ENCODE measurements at places on chromosomes 5 and 9.

DNA sequence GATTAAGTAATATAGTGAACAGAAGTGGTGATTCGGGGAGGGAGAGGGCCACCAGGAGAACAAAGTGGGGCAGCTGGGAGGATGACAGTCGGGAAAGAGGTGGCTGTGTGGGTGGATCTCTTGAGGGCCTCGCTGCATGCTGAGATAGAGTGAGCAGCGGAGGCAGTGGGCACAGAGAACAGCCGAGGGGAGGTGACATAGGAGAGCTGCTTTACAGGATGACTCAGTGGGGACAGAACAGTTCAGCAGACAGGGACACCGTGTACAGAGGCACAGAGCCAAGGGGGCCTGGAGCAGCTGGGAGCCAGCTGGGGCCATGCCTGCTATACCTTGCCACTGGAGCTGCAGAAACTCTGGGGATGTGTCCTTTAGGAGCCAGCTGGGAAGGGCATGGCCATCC, 273.9 kb downstream of the GADD45G start:
- DNase-seq = no peak

DNA sequence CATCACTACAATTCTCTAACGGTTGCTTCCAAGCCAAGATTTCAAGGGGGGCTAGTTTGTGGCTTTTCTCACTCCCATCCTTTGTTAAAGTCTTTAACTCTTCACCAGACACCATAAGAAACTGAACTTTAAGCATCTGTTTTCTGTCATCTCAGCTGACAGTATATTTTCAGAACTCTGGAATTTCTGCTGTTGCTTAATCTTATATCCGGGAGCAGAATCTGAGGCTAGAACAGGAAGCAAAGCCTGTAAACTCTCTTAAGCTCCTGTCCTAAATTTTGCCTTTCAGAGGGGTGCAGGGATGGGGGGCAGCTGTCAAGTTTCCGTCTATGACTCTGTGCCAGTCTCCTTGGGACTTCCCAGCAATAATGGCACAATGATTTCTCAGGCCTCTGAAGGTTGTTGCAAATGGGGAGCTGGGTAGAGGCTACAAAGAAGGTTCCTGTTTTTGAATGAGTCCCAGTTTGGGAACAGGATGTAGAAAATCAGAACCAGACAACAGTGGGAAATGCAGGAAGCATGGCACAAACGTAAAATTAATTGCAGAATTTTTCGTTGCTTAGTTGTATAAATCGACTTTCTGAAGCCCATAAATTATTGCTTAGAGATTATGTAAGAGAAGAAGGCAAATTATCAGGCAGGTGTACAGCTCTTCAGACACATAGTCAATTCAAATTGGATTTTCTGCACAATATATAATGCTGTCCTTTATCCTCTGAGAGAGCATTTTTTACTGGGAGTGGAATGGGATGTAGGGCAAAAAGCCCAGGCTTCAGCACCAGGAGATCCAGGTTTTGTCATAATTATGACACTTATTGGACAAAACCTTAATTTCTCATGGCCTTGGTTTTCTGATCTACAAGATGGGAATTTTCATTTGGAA, 430.9 kb downstream of the DMAC1 start:
- no peak for DNase-seq

DNA sequence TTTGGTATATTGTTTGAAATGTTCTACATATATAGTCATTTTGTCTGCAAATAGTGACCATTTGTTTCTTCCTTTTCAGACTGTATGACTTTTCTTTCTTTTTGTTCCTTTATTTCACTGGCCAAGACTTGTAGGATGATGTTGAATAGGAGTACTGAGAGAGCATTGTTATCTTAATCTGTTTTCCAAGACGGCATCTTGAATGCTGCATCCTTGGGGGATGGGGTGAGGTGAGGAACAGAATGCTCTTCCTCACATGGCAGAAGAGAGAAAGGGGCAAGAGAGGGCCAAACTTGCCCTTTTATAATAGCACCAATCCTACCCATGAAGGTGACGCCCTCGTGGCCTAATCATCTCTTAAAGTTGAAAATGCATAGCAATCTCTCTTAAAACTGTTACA, 3.7 kb upstream of the ZNF510 start:
- DNase-seq = no peak

DNA sequence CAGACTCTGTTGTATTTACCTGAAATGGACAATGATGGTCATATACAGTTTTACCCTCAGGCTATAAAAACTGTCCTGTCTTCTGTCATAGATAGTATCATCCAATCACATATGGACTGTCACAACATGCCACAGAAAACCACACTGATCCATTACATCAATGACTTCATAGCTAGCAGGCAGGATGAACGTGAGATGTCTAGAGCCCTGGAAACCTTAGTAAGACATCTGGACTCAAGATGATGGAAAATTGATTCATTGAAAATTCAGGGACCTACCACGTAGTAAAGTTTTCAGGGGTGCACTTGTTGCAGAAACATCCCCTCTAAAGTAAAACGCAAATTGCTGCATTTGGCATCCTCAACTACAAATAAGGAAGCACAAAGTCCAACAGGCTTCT, 284.4 kb upstream of the RGMB start:
- no peak for DNase-seq

GRCh38 chr9:106745457-106745856, 117.5 kb upstream of the ZNF462 start:
- DNase-seq = no peak

- no peak for DNase-seq
These were observed 559.7 kb downstream of the ACTL7B start for GRCh38 chr9:108296056-108296455.

GRCh38 chr5:53323943-53324642, 156.3 kb upstream of the FST start:
- DNase-seq = no peak

GRCh38 chr5:76274571-76274970, 128.5 kb upstream of the IQGAP2 start:
- no peak for DNase-seq

- DNase-seq = no peak
These were observed 199.3 kb upstream of the CD180 start for GRCh38 chr5:67395790-67396418.

DNA sequence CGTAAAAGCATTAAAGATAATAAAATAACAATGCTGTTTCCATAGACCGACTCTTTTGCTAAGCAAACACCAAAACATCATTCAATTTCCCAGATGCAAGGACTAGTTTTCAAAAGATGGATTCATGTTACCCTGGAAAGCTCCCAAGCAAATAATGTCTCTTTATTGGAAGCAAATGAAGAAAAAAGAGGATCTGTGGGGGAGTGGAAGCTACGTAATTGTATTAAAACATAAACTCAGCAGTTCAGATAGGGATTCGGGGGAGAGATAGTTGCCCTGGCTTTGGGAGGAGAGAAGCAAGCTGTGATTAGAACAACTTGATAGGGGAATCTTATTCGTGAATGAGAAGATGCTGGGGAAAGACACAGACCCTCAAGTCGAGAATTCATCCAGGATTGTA, 491.0 kb upstream of the CLINT1 start:
- no peak for DNase-seq

DNA sequence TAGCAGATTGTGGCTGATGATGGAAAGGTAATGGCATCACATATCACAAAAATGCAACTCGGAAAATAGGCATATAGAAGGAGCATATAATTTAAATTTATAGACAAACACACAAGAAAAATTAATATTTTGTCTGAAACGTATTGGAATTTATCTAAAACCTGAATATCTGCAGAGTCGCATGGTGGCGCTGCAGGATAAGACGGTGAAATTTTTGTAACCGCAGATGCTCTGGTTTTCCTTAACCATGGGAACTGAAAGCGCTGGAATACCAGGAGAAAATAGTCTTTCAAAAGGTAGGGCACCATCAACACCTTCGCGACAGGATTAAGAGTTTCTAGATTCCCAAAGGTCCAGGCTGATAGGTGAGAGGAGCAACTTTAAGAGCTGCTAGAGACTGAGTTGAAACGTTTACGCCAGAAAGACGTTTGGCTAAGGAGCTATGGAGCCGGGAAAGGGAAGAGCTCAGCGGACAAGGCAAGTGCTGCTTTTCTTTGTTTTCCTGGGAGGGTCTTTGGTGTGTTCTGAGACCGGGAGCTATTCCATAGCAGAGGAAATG, 11.0 kb upstream of the PCDHB15 start:
- no peak for DNase-seq

DNA sequence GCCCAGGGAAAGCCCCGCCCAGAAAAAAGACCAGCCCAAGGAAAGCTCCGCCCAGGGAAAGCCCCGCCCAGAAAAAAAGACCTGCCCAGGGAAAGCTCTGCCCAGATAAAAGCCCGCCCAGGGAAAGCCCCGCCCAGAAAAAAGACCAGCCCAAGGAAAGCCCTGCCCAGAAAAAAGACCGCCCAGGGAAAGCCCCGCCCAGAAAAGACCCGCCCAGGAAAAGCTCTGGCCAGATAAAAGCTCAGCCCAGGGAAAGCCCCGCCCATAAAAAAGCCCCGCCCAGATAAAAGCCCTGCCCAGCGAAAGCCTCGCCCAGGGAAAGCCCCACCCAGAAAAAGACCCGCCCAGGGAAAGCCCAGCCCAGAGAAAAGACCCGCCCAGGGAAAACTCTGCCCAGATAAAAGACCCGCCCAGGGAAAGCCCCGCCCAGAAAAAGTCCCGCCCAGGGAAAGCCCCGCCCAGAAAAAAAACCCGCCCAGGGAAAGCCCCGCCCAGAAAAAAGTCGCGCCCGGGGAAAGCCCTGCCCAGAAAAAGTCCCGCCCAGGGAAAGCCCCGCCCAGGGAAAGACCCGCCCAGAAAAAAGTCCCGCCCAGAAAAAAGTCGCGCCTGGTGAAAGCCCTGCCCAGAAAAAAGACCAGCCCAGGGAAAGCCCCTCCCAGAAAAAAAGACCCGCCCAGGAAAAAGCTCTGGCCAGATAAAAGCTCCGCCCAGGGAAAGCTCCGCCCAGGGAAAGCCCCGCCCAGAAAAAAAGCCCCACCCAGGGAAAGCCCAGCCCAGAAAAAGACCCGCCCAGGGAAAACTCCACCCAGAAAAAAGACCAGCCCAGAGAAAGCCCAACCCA, 11.9 kb downstream of the GRIN1 start:
- no peak for DNase-seq

GRCh38 chr9:121267689-121268597, at the start of gene GSN:
Gene GSN, plus strand, starts transcription at chr9:121268162. Its CDS starts 33,810 bp downstream, at chr9:121301972.
- DNase-seq = peak; percentile 13

DNA sequence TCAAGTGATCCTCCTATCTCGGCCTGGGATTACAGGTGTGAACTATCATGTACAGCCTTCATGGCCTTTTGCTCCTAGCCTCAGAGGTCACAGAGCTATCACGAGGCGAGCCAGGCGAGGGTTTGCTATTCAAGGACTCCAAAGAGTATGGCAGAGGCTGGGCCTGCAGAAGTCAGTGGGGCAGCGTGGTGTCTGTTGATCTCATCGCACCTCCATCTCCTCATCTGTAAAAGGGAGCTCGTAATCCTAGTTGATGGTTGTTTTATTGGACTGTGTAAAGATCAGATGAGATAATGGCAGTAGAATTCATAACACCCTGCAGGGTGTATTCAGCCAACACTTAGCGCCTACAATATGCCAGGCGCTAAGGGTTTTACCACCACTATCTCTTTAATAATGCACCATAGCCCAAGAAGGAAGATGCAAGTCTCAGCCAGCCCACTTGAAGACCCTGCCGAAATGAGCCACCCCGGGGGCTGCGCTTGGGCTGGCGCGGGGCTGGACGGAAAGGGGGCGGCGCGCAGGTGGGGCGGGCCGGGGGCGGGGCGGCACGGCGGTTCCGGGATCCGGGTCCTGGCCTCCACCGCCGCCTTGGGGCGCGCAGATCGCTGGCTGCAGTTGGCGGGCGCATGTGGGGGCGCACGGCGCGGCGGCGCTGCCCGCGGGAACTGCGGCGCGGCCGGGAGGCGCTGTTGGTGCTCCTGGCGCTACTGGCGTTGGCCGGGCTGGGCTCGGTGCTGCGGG, at the start of gene GALNT12:
GALNT12 (plus strand) TSS at position 601 of the 744 bp plus-strand sequence; CDS start at position 630, 29 bp downstream.
- peak; percentile 30 for DNase-seq

DNA sequence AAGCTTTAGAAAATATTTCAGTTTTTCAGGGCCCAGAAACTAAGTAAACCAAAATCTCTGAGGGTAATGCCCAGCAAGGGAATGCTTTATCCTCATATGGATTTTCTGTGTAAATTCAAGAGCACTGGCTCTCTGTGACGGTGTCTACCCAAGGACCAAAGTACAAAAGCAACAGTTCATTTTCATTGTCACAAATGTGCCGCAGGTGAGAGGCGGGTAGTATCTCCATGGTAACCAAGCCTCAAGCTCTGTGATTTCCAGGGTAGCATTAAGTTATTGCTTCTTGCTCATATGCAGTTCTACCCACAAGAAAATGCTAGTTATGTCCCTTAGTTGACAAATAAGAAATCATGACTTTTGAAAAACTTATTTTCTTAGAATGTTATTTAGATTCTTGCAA, 164.3 kb downstream of the MTRR start:
- no peak for DNase-seq

GRCh38 chr9:93950619-93951601, 4.2 kb downstream of the BARX1 start:
- no peak for DNase-seq

Measured in stimulated activated CD8-positive, alpha-beta memory T cell treated with anti-CD3 and anti-CD28 coated beads, Interleukin-2, amount 100 ng/mL, for 1 hour (primary cell).